Cerebellar cortex (tissue), 1 donor: ENCODE measurements at places on chromosomes 16 and 17.

GRCh38 chr17:74055508-74056160, 147.8 kb upstream of the RPL38 start:
- DNase-seq, result peak; percentile 22

DNA sequence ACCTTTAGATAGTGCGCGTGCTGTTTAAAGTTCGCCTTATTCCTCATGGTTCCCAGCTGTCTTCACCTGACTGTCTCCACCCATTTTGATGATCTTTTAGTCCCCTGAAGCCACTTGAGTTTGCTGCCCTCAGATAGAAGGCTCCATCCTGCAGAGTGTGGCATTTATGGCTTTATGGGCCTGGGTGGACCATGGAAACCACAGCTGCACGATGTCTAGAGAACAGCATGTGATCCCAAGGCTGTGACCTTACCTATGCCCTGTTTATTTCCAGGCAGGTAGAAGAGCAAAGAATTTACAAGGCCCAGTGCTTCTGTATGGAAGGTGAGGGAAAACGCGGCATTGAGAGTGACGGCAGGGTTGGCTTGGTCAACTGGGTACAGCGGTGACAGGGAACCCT, 356.9 kb downstream of the SLC39A11 start:
- DNase-seq, result no peak

DNA sequence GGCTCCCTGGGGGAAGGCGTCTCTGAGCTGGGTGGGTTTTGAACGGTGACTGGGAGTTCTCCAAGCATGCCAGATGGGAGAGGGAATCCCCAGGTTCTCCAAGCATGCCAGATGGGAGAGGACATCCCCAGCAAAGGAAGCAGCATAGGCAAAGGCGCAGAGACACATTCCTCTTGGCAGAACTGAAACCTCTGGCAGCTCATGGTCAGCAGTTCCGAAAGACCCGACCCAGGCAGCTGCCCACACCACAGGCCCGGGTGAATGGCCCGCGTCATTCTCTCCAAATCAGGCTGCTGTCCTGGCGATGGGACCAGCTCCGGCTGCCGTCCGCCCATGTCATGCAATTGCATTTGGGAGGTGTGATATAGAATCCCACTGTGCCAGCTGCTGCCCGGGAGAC, 8.0 kb downstream of the ZNF469 start:
- DNase-seq, result peak; percentile 16

GRCh38 chr16:10981697-10982216, 37.4 kb downstream of the CLEC16A start:
- no peak for DNase-seq

DNA sequence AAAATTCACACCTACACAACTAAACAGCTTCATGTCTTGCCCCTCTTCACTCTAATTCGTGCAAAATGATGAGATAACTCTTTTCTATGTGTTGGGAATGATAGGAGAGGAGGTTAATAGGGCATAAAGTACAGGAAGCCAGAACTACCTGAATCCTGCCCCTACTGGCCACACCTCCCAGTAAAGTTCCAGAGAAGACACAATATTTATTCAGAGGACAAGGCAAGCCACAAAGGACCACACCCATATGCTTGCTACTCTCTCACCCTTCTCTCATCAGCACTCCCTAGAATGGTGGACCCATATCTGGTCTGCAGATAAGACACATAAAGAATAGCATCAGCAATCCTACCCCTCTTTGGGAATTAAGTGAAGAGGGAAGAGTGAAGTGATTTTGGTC, 74.6 kb downstream of the ZNF18 start:
- no peak for DNase-seq

- DNase-seq, result no peak
Measured at GRCh38 chr17:32558997-32559650, 72.3 kb downstream of the CDK5R1 start.

DNA sequence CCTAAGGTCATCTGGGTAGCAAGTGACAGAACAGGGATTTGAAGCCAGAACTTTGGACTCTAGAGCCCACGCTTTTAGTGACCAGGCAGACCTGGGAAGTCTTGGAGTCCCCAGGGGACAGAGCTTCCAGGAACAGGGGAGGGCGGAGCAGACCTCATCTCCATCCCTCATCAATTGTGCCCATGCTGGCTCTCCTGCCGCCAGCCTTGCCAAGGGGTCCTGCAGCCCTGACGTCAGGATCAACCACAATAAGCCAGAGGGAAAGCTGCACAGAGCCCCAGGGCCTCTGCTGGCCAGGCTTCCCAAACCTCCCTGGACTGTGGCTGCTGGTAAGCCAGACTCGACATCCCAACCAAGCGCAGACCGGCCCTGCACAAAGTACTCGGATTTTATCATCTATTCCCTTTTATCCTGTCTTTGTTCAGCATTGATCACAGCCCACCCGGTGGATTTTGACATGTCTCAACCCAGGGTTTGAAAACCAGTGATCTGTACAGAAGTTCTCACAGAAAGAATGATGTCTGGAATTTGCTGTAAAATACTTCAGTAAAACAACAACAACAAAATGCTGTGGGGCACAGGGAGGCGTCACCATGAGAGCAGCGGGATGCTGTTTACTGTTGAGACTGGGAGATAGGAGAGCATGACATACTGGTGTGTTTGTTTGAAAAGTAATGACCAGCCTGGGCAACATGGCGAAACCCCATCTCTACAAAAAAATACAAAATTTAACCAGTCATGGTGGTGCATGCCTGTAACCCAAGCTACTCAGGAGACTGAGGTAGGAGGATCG, 11.8 kb downstream of the C16orf74 start:
- DNase-seq, result no peak

DNA sequence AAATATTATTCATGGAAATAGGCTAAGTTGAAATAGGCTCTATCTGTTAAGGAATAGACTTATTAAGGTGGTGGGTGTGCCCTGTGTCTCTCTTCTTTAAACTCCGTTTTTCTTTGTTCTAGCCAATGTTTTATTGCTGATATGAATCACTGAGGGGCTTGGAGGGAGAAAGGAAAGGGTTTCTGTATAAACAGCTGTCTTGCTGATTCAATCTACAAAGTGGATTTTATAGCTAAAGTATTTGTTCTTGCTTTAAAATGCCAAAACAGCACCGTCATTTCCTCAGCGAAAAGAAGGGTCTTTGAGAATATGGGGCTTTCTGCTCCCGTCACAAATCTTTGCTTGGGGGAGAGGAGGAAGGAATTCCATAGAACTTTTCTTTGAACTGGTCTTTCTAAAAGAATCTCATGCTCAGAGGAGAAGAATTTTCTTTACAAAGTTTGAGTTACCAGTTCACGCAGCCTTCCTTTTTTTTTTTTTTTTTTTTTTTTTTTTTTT, 39.3 kb downstream of the MSI2 start:
- no peak for DNase-seq

- DNase-seq, result no peak
Measured at GRCh38 chr17:50693036-50693682, 14.6 kb downstream of the ANKRD40 start.

GRCh38 chr17:72492494-72492893, 371.7 kb downstream of the SOX9 start:
- DNase-seq, result no peak

DNA sequence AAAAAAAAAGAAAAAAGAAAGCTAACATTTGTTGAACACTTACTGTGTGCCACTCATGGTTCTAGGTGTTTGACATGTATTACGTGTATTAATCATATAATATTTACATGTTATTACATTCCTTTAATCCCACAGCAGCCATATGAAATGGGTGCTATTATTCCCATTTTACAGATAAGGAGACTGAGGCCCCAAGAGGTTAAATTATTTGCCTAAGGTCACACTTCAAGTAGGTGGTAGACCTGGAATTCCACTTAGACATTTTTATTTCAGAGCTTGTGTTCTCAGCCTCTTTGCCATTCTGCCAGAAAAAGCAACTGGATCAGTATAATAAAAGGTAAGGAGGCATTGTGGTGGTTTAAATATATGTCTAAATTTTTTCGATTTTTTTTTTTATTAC, 55.1 kb upstream of the HS3ST4 start:
- no peak for DNase-seq

DNA sequence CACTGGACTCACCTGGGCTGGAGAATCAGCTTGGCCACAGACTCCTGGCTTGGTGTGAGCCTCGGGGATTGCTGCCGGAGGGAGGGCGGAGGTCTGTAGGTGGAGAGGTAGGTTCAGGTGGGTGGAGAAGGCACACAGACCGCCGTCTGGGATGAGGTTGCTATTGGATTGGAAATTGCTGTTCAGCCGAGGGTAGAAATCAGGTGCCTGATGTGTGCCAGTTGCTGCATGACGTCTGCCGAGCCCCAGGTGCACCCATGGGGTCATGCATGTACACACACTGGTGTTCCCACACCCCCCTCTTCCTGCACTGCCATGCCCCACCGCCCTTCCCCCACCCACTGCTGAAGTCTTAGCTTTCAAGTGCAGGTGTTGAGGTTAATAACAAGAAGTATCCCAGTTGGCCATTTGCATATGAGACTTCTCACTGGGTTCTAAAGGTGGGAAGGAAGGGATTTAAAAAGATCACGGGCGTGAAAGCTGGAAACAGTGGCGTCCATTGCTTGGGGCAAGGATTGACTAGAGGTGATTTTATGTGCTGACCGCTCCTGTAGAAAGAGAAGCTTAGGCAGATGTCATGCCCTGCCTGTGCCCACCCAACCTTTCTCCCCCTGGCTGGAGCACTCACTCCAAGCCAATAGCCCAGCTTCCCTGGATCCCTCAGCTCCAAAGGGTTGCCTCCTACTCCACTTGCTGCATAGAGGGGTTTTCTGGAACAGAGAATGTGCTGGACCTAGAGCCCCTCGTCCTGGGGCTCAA, 193.6 kb downstream of the CCDC182 start:
- no peak for DNase-seq

DNA sequence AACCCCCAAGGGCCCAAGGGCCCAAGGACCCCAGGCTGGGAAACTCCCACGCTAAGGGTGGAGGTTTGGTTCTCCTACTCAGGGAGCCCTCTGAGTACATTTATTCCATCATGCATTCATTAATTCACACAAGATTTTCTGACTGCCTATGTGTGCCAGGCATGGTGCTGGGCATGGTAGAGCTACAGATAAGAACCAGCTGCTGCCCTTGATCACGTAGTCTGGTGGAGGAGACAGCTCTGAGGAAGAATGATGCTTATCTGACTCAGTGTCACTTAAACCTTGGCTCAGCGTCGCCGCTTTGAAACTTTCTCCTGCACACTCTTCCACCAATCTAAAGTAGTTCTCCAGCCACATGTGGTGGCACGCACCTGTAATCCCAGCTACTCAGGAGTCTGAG, 3.6 kb upstream of the ARL4D start:
- DNase-seq, result no peak

GRCh38 chr17:80545499-80545826, 825 bp downstream of the RPTOR start:
- DNase-seq, result no peak

- DNase-seq, result no peak
Measured at GRCh38 chr16:88534638-88535190, 35.5 kb upstream of the ZC3H18 start.

DNA sequence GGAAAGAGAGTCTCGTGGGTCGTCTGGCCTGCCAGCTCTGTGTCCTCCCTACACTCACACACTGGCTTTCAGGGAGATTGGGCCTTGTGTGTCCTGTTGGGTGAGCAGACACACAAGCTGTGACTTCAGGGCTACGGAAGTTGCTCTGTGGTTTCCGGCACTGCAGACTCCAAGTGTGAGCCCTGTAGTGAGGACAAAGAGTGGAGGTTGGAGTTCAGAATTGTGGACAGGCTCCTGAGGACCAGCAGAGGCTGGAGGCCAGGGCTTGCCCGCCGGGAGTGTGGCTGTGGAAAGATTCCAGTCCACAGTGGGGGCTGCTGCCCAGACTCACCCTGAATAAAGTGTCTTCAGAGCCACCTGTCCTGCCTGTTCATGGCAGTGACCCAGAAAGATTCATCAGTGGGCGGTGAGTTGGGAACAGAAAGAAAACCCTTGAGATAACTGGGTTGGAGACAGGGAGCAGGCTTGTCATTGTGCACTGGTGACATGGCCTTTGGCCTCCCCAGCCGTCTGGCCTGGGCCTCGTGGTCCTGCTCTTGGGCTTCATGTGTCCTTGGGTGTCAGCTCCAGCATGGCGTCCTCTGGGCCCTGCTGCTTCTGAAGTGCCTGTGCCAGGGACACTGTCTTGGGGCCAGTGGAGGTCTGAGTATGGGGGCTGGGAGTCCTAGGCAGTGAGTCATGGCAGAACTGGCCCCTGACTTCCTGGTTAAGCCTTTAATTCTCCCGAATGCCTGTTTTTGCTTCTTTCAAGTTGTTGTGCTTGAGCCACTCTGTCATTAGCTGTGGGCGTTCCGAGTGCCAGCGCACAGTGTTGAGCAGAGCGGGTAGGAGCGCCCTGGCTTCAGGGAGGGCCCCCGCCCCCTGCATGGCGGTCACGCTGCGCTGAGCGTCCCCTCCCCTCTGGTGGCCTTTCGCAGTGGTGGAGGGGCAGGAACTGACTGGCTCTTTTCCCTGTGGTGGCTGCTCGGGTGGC, 19.9 kb upstream of the ZNF750 start:
- DNase-seq, result peak; percentile 30

GRCh38 chr17:64020056-64020766, at the start of gene ICAM2:
ICAM2 (minus strand) TSS chr17:64020633; CDS start chr17:64006691, 13,942 bp downstream.
- no peak for DNase-seq

- DNase-seq, result no peak
Measured at GRCh38 chr16:4909825-4910224, 27.1 kb downstream of the PPL start.

DNA sequence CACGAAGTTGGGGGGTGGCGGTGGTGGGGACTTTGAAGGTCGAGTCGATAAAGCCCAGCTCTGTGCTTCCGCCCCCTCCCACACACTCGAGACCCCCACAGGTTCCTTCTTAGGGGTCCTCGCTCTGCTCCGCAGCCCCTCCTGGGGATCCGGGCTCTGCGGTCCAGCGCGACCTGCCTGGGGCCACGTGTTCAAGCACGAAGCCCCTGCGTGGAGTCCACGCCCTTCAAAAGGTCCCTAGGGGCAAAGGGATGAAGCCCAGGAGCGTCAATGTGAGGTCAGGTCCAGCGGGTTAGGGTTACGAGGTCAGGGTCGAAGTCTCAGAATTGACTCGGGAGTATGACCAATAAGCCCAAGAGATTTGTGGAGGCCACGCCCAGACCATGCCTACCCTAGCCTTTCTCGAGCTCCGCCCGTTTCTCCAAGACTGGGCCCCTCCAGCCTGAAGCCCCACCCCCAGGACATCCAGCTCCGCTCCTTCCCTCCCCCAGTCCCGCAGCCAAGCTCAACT, 786 bp upstream of the CACNA1G start:
- DNase-seq, result peak; percentile 81

DNA sequence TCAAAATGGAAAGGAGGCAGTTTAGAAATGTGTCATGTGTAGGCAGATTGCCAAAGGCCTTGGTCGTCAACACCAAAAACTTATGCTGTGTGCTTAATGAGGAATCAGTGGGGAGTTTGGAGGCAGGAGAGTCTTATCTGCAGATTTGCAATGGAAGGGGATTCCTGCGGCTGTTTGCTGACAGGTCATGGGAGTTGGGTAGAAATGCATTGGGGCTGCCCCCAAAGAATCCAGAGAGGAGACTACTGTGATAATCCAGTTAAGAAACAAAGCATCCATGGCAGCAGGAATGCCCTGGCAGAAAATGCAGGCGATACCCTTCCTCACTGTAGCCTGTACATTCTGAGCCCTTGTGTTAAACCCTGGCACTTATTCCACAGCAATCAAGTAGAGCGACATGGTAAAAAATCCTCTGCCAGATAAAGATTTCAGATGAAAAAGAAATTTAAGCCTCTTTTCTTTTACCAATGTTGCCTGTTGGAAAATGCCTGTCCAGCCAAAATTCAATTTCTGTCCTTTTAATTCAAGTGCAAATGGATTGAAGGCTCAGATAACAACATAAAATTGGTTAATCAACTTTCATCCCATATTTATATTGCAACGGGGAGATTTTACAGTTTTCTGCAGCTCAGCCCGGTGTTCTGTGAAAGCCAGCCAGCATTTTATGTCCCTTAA, 491.0 kb upstream of the CDH5 start:
- DNase-seq, result no peak

- peak; percentile 47 for DNase-seq
Measured at GRCh38 chr16:83549316-83550182, 258.2 kb upstream of the HSBP1 start.
